ENCODE measurements at places on chromosomes 5 and 9.

DNA sequence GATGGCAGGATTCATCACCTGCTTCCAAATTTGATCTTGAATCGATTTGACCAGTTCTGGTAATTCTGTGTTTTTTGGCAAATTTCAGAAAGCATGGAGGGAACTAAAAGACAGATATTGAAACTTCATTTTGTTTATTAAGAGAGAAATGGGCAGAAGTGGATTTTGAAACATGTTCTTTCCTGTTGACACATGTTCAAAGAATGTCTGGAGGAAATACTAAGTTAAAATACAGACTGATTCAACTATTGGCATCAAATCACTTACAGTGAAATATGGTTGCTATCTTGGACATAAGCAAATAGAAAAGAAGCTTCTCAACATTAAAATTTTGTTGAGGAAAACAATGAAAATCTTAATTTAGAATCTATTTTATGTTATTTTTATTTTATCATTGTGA lies 19.3 kb upstream of the GZMK start:
- no peak for DNase-seq

DNA sequence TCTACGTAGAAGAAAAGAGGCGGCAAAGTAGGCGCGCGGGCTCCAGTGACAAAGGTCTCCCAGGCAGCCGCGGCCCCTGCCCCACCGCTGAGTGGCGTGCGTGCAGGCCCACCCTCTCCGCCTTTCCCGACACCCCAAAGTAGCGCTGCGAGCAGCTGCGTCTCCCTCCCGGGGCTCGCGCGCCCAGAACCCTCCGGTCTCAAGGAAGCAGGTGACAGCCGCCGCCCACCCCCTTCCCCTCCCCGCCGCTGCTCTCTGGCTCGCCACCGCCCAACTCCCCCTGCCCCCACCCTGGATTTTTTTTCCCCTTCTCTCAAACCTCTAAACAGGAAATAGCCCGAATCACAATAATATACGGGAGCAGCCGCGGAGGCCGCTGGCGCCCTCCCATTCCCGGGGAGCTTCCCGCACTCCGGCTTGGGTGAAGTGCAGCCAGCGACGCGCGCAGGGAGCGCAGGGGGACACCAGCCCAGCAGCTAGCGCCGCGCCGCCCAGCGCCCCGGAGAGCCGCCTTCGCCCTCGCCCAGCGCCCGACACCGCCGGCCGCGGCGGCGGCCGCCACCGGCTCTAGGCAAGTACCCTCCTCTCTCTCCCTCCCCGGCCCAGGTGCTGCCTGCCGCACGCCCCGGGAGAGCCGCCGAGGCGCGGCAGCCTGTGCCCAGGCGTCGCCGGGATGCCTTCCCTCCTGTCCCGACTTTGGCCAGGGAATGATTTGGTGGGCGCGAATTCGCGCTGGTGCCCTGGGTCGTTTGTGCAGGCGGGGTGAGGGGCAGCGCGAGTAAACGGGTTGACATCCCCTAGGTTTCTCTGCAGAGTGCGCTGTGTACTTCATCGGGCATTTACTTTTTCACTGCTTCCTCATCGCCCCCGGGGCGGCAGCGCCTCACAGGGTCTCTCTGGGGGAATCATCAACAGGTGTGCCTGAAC lies 52.7 kb upstream of the TJP2 start:
- peak; percentile 18 for DNase-seq

DNA sequence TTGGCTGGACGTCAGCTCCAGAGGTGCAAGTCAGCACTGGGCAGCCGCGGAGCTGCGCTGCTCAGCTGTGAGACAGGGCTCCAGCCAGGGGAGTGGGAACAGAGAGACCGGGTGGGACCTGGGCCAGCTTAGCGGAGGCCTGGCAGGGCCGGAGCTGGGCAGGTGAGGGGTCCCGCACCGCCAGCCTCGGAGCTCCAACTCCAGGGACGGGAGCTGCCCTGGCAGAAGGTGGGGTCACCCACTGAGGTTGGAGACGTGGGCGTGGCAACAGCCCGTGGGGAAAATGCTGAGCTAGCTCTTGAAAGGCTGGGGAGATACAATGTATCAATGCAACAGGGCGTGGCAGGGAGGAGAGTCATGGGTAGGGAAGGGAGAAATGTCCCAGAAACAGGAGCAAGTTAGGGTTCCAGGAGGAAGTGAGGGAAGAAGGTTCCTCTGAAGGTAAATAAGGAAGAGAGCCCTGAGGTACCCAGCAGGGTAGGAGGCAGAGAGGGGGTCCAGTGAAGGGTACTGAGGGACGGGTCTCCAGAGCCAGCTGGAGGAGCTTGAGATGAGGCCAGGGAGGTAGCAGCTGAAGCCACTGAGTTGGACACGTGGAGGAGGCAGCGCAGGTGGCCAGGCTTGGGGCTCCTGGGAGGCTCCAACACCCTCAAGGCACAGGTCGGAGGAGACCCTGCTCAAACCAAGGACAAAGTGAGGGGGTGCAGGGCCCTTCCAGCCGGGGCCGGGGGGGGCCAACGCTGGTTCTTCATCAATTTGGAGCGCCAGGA lies 736 bp upstream of the NKD2 start:
- DNase-seq: no peak

DNA sequence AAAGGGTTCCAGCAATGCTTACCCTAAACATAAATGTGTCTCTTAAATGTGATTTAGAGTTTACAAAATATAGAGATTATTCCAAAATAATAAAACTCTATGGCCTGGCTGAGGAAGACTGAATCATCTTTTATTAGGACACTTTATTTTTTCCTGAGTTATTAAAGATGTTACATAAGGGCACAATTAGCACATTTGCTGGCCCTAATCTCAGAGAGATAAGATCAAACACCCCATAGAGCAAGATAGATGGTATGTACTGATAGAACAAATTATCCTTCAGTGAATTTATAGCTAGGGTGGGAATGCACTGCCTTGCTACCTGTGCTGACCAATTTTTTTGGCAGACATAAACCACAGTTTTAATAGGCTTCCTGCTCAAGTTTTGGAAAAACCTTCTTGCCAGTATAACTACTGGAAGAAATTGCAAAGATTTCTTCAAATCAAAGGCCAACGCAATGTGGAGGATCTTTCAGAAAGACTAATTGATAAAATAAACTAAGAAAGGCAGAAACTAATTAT lies 367.1 kb upstream of the MPDZ start:
- no peak for DNase-seq

GRCh38 chr9:110092792-110093191 lies 115.2 kb downstream of the C9orf152 start:
- no peak for DNase-seq

- no peak for DNase-seq
Measured at GRCh38 chr9:35306283-35306682, 144.5 kb downstream of the UNC13B start.

DNA sequence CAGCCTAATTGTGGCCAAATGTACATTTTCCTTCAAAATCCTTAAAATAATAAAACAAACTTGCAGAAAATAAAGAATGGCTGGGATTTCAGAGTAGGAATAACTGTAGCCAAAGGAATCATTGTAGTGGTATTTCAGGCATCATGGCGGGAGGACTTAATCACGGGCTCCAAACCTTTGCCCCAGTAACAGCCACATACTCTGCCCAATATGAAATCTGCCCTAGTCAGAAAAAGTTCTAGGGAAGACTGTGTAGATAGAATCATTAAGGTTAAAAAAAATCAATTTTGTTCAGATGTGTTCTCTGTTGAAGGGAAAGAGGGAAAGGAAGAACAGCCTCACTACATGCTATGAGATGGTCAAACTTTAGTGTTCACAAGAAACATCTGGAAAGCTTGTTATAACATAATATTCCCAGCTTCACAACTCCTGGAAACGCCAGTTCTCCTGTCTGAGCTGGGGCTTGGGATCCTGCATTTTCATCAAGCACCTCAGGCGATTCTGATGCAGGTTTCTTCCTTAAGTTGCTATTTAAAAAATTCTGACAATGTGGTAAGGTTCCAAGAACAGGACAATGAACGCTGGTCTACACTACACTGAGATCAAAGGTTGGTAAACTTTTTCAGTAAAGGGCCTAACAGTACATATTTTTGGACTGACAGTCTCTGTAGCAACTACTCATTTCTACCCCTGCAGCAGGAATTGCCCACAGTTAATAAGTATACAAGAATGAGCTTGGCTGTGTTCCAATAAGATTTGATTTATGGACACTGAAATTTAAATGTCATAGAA lies 87.9 kb downstream of the CEMIP2 start:
- no peak for DNase-seq

DNA sequence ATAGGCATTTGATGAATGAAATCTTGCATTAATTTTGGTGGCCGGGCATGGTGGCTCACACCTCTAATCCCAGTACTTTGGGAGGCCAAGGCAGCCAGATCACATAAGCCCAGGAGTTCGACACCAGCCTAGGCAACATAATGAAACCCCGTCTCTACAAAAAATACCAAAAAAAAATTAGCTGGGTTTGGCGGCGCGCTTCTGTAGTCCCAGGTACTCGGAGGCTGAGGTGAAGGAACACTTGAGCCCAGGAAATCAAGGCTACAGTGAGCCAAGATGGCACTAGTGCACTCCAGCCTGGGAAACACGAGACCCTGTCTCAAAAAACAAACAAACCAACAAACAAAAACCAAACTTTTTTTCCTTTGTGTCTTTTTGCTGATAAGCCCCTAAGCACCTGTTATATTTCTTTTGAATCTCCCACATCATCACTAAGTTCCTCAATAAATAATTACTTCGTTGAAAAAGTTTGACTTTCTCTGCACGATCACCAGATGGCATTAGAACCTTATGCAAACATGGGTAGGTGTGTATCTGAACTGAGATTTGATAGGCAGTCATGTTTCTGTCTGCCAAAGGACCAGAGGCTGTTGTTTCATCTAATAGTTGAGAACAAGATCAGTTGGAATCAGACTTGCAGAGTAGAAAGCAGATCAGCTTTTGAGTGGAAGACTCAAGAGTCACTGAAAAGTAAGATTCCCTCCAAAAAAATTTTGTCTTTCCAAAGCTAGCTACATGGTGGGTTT lies 5.5 kb upstream of the MATR3 start:
- peak; percentile 27 for DNase-seq

GRCh38 chr9:104993291-104993963 lies 65.5 kb upstream of the ABCA1 start:
- peak; percentile 15 for DNase-seq

DNA sequence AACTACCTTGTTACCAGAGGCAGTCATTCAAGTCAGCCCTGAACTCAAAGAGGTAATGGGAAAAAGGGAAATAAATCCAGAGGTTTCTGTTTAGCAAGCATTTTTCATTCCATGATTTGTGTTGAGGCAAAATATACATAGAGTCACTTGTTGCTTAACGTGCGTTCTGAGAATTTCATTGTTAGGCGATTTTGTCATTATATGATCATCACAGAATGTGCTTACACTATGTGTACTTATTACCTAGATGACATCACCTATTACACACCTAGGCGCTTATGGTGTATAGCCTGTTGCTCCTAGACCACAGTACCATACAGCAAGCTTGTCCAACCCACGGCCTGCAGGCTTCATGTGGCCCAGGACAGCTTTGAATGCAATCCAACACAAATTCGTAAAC lies 36.2 kb downstream of the NUP214 start:
- DNase-seq: no peak
